Colonic mucosa (tissue), 4 donors: ENCODE measurements at places on chromosomes 4 and X.

DNA sequence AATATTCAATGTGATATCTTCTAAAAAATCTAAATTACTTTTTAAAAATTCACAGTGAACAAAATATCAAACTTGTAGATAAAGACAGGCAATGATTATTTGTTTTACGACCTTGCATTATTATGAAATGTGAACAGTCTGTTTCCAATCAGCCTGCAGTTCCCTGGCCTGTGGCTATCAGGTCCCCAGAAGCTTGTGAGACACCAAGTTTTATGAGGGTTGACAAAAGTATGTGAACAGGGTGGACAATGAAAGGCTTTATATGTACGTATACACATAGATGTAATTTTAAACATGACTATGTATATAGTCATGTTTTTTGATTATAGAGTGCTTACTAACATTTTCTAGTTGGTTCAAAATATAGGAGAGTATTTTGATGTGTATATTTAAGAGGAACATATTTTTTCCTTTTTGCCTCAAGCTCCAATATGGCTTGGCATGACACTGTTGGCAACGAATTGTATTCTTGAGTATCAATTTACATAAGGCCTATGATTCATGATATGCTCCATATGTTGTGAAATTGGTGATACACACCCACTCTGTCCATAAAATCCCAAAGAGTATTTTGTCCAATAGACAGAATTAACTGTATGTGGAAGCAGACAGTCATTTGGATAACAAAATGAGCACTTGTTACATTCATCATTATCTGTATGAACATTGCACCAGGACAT lies 55.7 kb downstream of the BTC start:
- DNase-seq = no peak
- no peak overlapping the region for H3K4me3 ChIP-seq
- H3K27me3 ChIP-seq = no peaks in the 10 kb centered on the region

GRCh38 chr4:33057736-33058135 lies 2337.6 kb downstream of the PCDH7 start:
- no peak for DNase-seq
- H3K27me3 ChIP-seq = no peaks in the 10 kb centered on the region
- no peaks in the 10 kb centered on the region for H3K36me3 ChIP-seq
- H3K4me3 ChIP-seq = no peak overlapping the region

DNA sequence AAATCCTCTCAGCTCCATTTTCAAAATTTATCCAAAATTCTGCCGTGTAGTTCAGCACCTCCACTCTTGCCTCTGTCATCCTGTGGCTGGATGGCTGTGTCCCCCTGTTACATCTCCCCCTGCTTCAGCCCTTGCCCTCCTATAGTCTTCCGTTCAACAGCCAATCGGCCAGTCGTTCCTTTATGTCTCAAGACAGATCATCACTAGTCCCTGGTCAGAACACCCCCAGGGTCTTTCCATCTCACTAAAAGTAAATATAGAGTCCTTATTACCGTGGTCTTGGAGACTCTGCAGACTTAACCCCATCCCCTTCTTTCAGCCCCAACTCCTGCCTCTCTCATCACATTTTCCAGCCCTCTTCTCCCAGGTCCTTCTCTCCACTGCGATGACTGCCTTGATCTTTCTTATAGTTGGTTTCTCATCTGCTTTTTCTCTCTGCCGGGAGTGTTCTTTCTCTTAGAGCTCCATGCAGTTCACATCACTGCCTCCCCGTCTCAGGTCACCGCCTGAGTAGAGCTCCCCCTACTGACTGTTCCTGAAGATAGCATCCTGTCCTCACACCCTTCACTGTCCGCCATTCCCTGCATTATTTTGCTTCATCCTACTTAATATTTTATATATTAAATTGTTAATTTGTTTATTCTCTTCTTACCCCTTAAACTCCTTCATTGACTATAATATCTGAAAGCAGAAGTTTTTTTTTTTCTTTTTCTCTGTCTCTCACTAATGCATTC lies 736.9 kb upstream of the MAGEB2 start:
- no peak overlapping the region for H3K4me3 ChIP-seq
- DNase-seq = peak; percentile 29
- H3K36me3 ChIP-seq = no peaks in the 10 kb centered on the region
- H3K27me3 ChIP-seq = no peaks in the 10 kb centered on the region
- H3K27ac ChIP-seq = no peak overlapping the region

GRCh38 chr4:124334119-124334518 lies 378.4 kb downstream of the ANKRD50 start:
- DNase-seq = peak; percentile 28
- H3K36me3 ChIP-seq = no peaks in the 10 kb centered on the region
- no peak overlapping the region for H3K4me3 ChIP-seq
- no peaks in the 10 kb centered on the region for H3K27me3 ChIP-seq
- H3K27ac ChIP-seq = no peak overlapping the region
- no peaks in the 10 kb centered on the region for H3K4me1 ChIP-seq

- no peaks in the 10 kb centered on the region for H3K27me3 ChIP-seq
- no peak overlapping the region for H3K4me3 ChIP-seq
- H3K36me3 ChIP-seq = no peaks in the 10 kb centered on the region
- no peaks in the 10 kb centered on the region for H3K4me1 ChIP-seq
- H3K27ac ChIP-seq = no peak overlapping the region
Measured at GRCh38 chr4:94359838-94360237, 17.2 kb upstream of the HPGDS start.

DNA sequence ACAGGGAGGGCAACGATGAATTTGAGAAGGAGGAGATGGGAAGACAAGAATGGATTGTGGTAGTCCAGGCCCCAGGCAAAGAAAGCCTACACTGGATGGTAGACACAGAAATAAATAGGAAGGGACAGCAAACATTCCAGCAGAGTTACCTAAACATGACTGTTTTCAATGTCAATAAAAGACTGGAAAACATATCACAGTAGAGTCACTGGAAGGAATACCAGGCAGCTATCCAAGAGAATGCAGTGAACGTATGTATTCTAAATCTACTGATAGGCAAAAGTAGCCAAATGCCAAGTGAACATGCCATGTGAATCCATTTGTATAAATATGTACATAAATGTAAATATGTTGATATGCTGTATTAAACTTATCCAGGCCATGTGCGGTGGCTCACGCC lies 183.0 kb downstream of the PALLD start:
- DNase-seq = no peak
- H3K4me3 ChIP-seq = no peak overlapping the region
- H3K27me3 ChIP-seq = no peaks in the 10 kb centered on the region
- H3K27ac ChIP-seq = no peak overlapping the region

DNA sequence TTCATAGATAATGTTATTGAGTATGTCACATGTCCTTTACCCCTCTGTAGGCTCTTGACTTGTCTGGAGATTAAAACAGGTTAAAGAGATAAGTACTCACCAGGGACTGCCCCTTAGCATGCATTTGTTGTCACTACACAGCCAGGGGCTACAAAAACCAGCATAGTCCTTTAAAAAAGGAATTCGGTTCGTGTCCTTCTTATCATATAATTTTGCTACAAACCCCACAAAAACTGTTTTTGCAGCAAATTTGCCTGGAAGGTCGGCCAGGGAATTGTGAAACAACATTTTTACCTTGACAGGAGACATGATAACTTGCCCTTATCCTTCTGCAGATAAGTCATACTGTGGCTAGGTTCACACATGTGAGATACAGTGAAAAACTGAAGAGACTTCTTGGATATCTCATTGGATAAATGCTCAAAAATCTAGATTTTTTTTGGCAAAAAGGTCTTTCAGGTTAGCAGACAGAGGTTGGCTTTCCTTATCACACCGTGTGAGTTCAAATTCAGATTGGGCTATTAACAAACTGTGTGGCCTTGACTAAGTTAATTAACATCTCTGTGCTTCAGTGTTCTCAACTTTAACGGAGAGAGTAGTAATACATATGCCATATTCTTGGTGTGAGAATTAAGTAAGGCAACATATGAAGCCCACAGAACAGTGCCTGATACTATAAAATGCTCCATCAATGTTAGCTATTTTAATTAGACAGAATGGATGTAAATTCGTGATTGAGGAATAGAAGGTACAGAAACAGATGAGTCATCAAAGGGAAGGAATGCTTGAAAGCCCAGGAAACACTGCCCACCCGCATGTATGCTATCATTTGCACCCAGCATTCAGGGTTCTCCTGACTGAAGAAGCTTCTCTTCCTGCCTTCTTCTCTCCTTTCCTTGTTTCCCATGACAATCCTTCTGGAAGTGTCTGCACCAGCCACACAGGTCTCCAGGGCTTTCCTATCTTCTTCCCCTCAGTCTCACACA lies 30.0 kb downstream of the FAM9C start:
- H3K27ac ChIP-seq = peak overlapping the region; percentile 58
- H3K4me3 ChIP-seq = no peak overlapping the region
- no peaks in the 10 kb centered on the region for H3K27me3 ChIP-seq
- H3K4me1 ChIP-seq = no peaks in the 10 kb centered on the region
- DNase-seq = no peak
- no peaks in the 10 kb centered on the region for H3K36me3 ChIP-seq

- DNase-seq = peak; percentile 67
- no peak overlapping the region for H3K4me3 ChIP-seq
- H3K36me3 ChIP-seq = no peaks in the 10 kb centered on the region
- H3K27ac ChIP-seq = peak overlapping the region; percentile 56
- no peaks in the 10 kb centered on the region for H3K4me1 ChIP-seq
- no peaks in the 10 kb centered on the region for H3K27me3 ChIP-seq
Measured at GRCh38 chr4:87141428-87141827, 79.0 kb downstream of the KLHL8 start.

GRCh38 chr4:183499801-183500200 lies 5.1 kb upstream of the ING2 start:
- no peak overlapping the region for H3K4me3 ChIP-seq
- DNase-seq = no peak
- no peaks in the 10 kb centered on the region for H3K4me1 ChIP-seq
- no peaks in the 10 kb centered on the region for H3K36me3 ChIP-seq

GRCh38 chr4:8274765-8275547 lies 5.4 kb downstream of the HTRA3 start:
- H3K36me3 ChIP-seq = no peaks in the 10 kb centered on the region
- peaks cover 6% of the 10 kb centered on the region for H3K27me3 ChIP-seq
- DNase-seq = peak; percentile 65
- no peak overlapping the region for H3K4me3 ChIP-seq
- no peaks in the 10 kb centered on the region for H3K4me1 ChIP-seq

DNA sequence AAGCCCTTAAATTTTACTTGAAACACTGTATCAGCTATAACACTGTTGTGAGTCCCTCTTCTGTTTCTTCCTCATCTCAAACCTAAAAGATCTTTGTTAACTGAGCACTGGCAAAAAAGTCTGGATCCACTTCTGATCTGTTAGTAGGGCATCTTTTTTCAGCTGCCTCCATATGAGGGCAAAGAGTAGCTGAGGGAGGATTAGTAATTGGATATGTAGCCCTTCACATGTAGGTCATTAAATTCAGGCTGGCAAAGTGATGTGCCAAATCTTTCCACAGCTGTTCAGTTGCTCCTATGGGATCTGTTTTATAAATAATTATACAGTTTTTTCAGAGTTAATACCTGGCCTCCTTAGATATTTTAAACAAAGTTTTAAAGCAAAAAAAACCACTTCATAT lies 1.1 kb upstream of the TRMT10A start:
- H3K4me1 ChIP-seq = no peaks in the 10 kb centered on the region
- H3K36me3 ChIP-seq = no peaks in the 10 kb centered on the region
- no peak for DNase-seq

- H3K4me1 ChIP-seq = no peaks in the 10 kb centered on the region
- H3K36me3 ChIP-seq = no peaks in the 10 kb centered on the region
- H3K27me3 ChIP-seq = no peaks in the 10 kb centered on the region
- DNase-seq = no peak
- no peak overlapping the region for H3K27ac ChIP-seq
Measured at GRCh38 chr4:36283912-36284465, 2.6 kb downstream of the DTHD1 start.
